Retina (tissue), 1 donor: ENCODE measurements at places on chromosomes 3 and 15.

GRCh38 chr3:171531716-171532115 is 71.5 kb upstream of the TNIK start:
- DNase-seq = no peak

DNA sequence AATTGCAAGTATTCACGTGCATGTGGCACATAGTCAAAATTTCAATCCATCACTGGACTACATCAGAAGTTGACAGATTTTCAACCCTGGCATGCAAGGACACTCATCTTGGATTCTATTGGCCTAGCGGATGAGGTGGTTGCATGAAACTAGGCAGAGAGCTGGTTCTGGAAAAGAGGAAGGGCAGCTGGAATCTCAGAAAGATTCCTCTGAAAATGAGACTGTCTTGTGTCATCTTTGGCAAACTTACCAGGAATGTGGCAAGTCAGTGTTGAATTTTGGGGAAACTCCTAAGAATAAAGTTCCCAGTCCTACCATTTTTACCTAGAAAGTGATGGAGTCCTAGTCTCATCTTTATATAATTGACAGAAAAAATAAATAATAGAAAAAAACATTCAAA is 384.3 kb upstream of the NR2F2 start:
- no peak for DNase-seq

DNA sequence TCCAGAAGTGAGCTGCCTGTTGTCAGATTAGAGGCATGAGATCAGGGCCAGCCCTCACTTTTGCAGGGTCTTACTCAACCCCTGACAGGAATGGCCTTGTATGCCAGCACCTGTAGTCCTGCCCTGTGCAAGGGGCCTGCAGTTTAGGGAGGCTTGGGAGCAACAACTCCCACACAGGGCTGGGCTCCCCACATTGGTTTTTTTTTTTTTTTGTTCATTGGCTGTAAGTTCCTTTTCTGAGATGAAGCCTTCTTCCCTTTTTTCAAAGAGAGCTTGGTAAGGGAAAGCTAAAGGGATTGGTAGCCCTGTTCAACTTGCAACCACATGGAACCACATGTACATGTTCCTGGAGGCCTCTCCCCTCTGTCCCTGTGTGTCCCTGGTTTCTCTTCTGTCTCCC is 46.4 kb downstream of the TNFAIP8L3 start:
- DNase-seq = no peak

GRCh38 chr15:66751579-66751978 is 49.5 kb downstream of the SMAD6 start:
- DNase-seq = no peak

DNA sequence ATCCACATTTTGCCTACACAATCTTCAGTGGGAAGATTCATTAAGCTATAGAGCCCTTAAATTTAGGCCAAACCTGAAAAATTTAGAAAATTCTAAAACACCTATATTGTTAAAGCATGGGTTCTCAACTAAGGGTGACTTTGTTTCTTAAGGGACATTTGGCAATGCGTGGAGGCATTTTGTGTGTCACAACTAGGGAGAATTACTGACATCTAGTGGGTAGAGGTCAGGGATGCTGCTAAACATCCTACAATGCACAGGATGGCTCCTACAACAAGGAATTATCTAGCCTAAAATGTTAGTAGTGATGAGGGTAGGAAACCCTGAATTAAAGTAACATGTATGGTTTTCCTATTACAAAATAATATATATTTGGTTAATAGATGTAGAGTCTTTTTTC is 55.8 kb downstream of the TBC1D5 start:
- no peak for DNase-seq

- no peak for DNase-seq
Observed at GRCh38 chr3:141352262-141352984, 15.9 kb upstream of the ZBTB38 start.

- DNase-seq = no peak
Observed at GRCh38 chr3:121835465-121835801, 424 bp downstream of the EAF2 start.

DNA sequence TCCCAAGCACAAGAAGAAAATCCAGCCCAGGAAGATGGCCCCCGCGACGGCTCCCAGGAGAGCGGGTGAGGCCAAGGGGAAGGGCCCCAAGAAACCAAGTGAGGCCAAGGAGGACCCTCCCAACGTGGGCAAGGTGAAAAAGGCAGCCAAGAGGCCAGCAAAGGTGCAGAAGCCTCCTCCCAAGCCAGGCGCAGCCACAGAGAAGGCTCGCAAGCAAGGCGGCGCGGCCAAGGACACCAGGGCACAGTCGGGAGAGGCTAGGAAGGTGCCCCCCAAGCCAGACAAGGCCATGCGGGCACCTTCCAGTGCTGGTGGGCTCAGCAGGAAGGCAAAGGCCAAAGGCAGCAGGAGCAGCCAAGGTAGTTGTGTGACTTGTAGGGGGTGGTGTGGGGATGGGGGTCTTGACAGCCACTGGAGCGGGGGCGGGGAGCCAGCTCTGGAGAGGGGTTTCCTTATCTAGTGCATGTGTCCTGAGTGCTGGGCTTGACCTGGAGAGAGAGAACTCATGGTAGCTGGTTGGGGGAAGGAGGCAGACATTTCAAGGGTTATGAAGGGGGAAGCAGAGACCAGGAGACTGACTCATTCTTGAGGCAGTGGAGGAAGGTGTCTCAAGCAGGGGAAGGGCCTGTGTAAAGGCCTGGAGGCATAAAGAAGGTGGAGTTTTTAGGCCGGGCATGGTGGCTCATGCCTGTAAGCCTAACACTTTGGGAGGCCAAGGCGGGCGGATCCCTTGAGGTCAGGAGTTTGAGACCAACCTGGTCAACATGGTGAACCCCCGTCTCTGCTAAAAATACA is 6.2 kb downstream of the H1-8 start:
- DNase-seq = no peak

- DNase-seq = no peak
Observed at GRCh38 chr15:72110355-72110754, 7.6 kb downstream of the MYO9A start.

- DNase-seq = no peak
Observed at GRCh38 chr3:144380849-144381248, 409.2 kb downstream of the DIPK2A start.

GRCh38 chr3:153210660-153211059 is 48.6 kb downstream of the RAP2B start:
- DNase-seq = no peak

DNA sequence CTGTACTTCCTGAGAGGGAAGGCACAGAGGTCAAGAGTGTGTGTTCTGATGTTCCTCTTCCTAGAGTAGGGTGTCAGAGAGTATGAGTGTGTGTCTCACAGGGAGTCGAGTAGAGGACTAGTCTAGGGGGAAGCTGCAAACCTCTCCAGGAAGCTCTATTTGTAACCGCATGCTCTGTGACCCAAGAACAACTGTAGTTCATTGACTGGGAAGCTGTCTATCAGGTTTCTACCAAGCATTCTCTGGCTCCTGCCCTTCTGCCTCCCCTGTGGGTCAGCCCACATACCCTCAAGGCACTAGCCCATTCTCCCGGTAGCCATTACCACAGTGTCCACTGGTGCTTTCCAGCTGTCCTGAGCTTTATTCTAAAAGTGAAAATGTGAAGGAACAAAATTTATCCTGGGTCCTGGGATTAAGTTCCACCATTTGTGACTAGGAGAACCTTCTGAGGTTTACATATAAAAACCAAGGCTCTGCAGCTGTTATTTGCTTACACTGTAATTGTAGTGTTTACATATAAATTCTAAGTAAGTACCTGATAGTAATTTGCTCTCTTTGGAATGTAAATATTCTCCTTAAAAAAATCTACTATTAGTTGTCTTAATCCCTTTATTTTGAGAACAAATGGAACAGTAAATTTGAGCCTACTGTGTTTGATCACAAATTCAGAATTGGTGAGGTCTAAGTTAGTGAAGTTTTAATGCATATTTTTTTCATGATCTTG is 40.7 kb downstream of the MYRIP start:
- DNase-seq = no peak

- no peak for DNase-seq
Observed at GRCh38 chr15:67744331-67745072, 80.8 kb upstream of the SKOR1 start.
